ENCODE measurements at places on chromosomes 11 and 22. TPM values are rescaled to one million over a fixed set of nuclear protein-coding genes. Genes with fewer than 3 reads are reported as not detected.

NFAM1 gene
- total RNA-seq: under 0.01 TPM

PIH1D2 gene
- total RNA-seq: 1.3 TPM

GRAMD1B gene
- 5.0 TPM for total RNA-seq

JHY gene
- total RNA-seq: 1.1 TPM

AIFM3 gene
- 0.53 TPM for total RNA-seq

GLB1L2 gene
- not detected for total RNA-seq

OR6T1 gene
- total RNA-seq: not detected

PGR gene
- total RNA-seq: 1.1 TPM

RFPL1 gene
- total RNA-seq: not detected

NXPE1 gene
- not detected for total RNA-seq

SLC22A8 gene
- not detected for total RNA-seq

MUC15 gene
- total RNA-seq: not detected

MEI1 gene
- 1.2 TPM for total RNA-seq

OSBP gene
- 40.8 TPM for total RNA-seq

TTC38 gene
- total RNA-seq: 22.2 TPM

MPEG1 gene
- total RNA-seq: under 0.01 TPM

TIMP3 gene
- 23.5 TPM for total RNA-seq

MMP8 gene
- not detected for total RNA-seq

CACNA1I gene
- 0.12 TPM for total RNA-seq

GAB4 gene
- not detected for total RNA-seq

PDE3B gene
- total RNA-seq: 2.4 TPM

CARNS1 gene
- total RNA-seq: 0.13 TPM

RAC2 gene
- 3.0 TPM for total RNA-seq

OR5D13 gene
- total RNA-seq: not detected

B4GAT1 gene
- 46.9 TPM for total RNA-seq

OR8B2 gene
- total RNA-seq: not detected

CRYBA4 gene
- not detected for total RNA-seq

CHADL gene
- 0.66 TPM for total RNA-seq

CATSPERZ gene
- total RNA-seq: 0.50 TPM

ZPR1 gene
- total RNA-seq: 32.8 TPM

MUC6 gene
- total RNA-seq: not detected

ZNF280A gene
- total RNA-seq: not detected

OR10W1 gene
- total RNA-seq: not detected

APOA5 gene
- total RNA-seq: not detected

APOL2 gene
- 57.8 TPM for total RNA-seq

APOBEC3H gene
- total RNA-seq: 1.2 TPM

ISX gene
- not detected for total RNA-seq

CHRDL2 gene
- total RNA-seq: not detected

PTGDR2 gene
- not detected for total RNA-seq

BTBD18 gene
- total RNA-seq: not detected

MYO18B gene
- total RNA-seq: 11.1 TPM

TRIM77 gene
- not detected for total RNA-seq

C11orf65 gene
- 0.62 TPM for total RNA-seq

NAALADL1 gene
- total RNA-seq: 27.0 TPM

TUB gene
- 9.1 TPM for total RNA-seq

ZBTB44 gene
- total RNA-seq: 17.7 TPM

SPINDOC gene
- total RNA-seq: 8.2 TPM

CDC45 gene
- total RNA-seq: 11.2 TPM

CTSW gene
- 0.12 TPM for total RNA-seq

CHRM1 gene
- not detected for total RNA-seq

OR5A1 gene
- total RNA-seq: not detected

TUBA8 gene
- total RNA-seq: 0.87 TPM

GPHA2 gene
- total RNA-seq: not detected

CTTN gene
- 502 TPM for total RNA-seq

All from aortic smooth muscle cell (primary cell).